ENCODE measurements at places on chromosomes 4 and X.

DNA sequence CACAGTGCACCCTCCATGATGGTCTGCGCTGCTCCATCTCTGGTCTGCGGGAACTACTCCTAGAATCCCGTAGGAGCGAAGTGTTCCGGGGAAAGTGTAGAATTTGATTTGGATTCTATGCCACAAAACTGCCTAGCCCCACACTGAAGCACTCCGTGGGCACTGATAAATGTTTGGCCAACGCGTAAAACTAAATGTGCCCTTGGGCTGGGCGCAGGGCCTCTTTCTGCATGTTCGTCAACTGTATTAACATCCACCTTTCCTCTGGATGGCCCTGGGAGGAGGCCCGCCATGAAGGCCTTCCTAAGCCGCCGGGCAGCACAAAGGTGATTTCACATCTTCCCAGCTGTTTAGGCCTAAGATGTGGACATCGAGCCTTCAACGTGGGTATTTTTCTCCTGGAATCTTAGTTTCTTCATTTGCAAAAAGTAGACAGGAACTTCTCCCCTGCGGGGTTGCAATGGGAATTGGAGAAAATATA, 2.6 kb downstream of the MSX1 start:
- DNase-seq, result no peak

DNA sequence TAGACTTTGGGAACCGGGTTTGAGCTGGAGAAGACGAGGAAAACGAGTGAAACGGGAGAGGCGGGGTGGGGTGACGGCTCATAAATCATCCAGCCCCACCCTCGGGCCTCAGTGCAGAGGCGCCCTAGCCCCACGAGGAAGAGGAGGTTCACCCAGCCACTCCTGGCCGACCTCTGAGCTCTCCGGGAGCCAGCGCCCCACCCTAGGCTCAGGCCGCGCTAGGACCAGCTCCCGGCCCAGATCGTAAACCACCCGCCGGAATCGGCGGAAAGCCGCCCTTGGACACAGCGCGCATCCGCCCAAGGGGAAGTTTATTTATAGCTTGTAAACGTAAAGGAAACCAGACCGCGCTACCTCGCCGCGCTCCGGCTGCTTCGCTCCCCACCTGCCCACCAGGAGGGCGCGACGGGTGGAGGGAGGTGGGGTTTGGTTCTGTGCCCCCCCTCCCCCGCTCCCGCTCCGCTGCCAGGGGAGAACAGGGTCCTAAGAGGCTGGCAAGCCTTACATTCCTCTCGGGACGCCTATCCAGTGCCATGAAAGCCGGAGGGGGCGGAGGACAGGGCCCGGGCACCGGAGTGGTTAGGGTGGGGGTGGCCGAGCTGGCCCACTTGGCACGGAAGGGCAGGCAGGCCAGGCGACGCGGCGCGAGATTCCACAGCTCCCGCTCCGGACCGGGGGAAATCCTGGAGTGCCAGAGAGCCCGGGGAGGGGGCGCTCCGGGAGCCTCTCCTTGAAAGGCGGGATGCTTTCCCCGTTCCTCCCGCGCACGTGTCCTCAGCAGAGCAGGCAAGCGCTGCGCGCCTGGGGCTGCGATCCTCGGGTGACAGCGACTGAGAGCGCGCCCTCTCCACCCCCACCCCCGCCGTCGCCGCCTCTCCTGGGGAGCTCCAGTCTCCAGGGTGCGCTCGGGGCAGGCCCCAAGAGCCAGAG, 84.2 kb downstream of the BCOR start:
- peak; percentile 56 for DNase-seq

GRCh38 chrX:39627257-39627656, 470.5 kb downstream of the BCOR start:
- DNase-seq, result no peak

- no peak for DNase-seq
Measured at GRCh38 chr4:4271912-4272311, 18.0 kb downstream of the LYAR start.

GRCh38 chr4:142158980-142159379, 522.6 kb downstream of the IL15 start:
- no peak for DNase-seq

GRCh38 chr4:56627985-56628384, 53.1 kb downstream of the HOPX start:
- no peak for DNase-seq

DNA sequence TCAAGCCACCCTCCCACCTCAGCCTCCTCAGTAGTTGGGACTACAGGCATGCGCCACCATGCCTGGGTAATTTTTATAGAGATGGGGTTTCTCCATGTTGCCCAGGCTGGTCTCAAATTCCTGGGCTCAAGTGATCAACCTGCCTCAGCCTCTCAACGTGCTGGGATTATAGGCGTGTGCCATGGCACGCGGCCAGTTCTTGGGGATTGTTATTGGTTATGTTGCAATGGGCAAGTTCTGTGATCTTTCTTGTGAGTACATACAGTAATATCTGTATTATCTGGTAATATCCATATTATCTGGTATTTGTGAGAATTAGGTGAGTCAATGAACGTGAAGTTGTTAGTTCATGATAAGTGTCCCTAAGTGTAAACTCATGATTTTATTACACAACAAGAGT, 90.3 kb upstream of the TBL1X start:
- no peak for DNase-seq

- no peak for DNase-seq
Measured at GRCh38 chr4:142686081-142686480, 160.0 kb downstream of the INPP4B start.

- DNase-seq, result no peak
Measured at GRCh38 chrX:115504167-115504566, 56.8 kb upstream of the PLS3 start.

DNA sequence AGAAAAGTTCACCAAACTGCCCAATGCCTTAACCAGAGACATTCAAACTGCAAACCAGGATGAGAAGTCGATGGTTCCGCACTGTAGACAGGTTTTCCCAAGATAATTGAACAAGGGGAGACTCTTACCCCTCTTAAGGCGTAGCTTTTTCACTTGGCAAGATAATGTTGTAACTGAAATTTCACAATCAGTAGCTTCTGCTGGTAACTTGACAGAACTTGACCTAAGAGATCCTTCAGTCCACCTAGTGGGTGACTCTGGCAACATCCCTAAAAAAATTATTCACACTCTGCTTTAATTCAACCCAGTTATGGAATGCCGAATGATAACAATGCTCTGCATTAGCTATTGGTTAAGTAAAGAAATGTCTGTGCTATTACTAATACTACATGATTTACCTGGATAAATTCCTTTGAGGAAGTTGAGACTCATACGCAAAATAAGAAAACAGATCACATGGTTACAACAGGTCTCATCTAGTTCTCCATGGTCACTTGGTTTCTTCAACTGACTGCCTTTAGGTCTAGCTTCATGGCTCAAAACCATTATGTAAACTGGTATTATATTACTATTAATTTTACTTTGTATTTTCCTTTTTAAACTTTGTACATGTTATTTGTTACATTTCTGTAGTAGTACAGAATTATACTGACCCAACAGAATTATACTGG, 9.1 kb downstream of the ELF2 start:
- DNase-seq, result no peak

- DNase-seq, result no peak
Measured at GRCh38 chr4:139112650-139113049, 64.4 kb downstream of the ELF2 start.

DNA sequence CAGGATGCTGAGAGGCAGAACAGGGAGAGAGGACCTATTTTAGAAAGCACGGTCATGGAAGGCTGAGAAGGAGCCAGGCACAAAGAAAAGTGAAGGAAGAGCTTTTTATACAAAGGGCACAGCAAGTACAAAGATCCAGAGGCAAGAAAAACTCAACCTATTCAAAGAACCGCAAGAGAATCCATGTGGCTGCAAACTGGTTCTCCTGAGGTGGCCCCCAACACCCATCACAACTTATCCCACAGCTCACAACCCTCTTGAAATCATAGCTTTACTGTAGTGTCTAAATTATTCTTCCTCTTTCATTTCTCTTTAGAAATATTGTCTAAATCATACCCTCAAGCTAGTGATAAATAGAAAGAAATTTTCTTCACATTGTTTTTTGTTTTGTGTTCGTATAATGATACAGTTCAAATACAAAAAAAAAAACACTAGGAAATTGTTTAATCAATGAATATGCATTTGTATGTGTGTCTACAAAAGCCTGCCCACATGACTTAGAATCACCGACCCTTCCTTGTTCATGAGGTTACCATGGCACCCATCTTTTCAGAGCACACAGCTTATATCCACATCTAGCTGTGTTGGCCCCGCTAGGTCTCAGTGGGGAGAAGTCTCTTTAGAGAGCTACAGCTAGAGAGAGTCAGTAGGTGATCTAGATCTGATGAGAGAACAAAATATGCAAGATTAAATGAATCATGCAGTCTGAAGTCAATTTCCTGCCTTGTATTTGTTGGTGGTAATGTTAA, 126.9 kb upstream of the DCLK2 start:
- DNase-seq, result no peak

DNA sequence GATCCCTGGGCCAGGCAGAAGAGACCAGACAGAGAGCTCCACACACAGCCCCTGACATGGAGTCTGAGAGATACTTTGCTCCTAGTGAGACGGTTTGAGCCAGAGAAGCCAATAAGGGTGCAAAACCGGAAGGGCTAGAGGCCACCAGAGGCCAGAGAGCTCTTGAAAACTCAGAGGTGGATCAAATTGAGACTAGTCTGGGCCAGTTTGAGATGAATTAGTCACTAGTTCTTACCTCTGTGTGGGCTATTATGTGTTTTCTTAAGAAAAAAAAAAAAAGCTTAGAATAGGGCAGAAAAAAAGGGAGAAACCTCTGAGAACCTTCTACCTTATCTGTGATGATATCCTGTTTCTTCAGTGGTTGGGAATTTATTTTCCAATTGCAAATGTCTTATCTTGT, 110.4 kb upstream of the EDNRA start:
- DNase-seq, result no peak

DNA sequence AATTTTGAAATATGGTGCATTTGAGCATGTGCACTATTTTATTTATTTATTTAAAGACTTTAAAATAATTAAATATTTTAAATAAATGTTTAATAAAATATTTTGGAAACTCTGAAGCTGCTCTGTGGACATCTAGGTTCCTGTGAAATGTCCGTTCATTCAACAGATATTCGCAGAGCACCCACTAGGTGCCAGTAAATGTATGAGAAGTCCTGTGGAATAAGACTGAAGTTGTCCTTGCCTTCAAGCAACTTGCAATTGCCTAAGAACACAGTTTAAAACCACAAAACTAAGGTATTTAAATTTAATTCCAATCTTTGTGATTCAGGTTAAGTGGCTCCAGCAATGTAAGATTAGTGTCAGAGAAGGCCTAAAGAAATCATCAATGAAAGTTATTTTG, 306.7 kb downstream of the GBA3 start:
- DNase-seq, result no peak

DNA sequence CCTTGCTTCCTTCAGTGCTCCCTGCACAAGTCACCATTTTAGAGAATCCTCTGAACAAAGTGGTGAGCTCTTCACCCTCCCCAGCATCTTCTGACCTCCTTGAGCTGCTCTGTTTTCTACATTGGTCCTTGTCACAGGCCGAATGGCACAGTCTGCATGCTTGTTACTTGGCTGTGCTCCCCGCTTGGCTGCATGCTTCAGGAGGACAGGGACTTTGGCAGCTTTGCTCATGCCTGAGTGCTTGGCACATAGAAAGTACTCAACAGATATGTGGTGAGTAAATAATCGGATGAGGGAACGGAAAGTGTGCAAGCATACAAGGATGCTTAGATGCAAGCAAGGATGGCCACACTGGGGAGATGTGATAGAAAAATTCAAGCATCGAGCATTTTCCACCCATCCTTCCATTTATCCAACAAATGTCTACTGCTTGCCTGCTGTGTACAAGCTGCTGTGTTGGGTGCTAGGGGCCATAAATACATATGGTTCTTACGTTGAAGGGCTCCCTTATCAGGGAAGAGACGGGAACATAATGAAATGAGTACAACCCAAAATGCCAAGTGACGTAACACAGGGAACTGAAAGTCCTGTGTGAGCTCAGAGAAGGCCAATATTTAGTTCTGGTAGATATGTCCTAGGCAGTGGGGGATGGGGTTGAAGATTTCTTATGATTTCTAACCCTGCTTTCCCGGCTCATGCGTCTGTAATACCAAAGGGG, 31.2 kb downstream of the SLC2A9 start:
- no peak for DNase-seq

GRCh38 chrX:15745179-15745578, 7.1 kb downstream of the CA5B start:
- no peak for DNase-seq

Data from NCI-H1105 treated with DMSO at 0.1 percent for 48 hours (cell line).